ENCODE measurements at places on chromosomes 3 and 15.

- DNase-seq: no peak
Measured at GRCh38 chr3:66242788-66243464, 22.1 kb downstream of the SLC25A26 start.

DNA sequence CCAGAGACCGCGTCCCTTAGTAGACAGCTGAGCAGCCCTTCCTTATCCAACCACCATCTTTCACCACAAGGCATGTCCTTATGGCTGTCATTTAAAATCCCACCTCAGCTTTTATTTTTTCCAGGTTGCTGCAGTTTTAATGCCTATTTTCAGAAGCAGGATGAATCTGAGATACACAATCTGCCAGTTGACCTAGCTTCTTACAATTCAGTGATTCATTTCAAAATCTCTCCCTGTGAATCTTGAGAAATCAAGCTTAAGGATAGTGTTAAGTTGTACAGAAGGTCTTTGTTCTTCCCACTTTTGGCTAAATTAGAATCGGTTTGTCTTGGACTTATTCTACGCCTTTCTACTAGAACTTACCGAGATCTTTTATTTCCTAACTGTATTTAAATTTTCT is 522.3 kb upstream of the CFAP20DC start:
- DNase-seq: no peak

GRCh38 chr15:48975472-48976419 is 12.0 kb upstream of the SHC4 start:
- peak; percentile 65 for DNase-seq

- DNase-seq: no peak
Measured at GRCh38 chr15:39884351-39884750, 35.7 kb downstream of the GPR176 start.

DNA sequence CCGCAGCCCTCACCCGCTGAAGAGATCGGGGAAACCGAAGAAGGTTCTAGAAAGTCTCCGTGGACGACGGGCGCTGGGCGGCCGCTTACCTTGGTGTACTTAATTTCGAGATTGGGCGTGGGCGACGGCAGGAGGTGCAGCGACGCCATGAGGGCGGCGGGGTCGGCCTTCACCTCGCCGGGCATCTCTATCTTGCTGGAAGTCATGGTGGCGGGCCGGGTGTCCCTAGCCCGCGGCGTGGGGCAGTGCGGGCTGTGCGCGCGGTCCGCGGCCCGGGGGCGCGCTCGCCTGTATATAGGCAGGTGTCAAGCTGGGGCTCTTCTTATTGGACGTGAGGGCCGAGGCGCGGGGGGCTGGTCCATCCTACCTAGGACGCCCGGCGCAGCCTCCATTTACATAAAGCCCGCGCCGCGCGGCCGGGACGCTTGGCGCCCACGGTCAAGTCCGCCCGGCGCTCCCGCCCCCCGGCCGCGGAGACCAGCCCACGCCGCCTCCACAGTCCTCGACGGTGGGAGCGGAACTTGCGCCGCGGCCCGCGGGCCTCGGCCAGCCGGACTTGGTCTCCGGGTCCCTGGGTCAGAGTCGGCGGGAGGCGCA is at the start of gene ALDH1A2:
Gene ALDH1A2, minus strand, starts transcription at position 267 of the 597 bp plus-strand sequence. Its CDS starts 61 bp downstream, at position 206.
- DNase-seq: no peak

DNA sequence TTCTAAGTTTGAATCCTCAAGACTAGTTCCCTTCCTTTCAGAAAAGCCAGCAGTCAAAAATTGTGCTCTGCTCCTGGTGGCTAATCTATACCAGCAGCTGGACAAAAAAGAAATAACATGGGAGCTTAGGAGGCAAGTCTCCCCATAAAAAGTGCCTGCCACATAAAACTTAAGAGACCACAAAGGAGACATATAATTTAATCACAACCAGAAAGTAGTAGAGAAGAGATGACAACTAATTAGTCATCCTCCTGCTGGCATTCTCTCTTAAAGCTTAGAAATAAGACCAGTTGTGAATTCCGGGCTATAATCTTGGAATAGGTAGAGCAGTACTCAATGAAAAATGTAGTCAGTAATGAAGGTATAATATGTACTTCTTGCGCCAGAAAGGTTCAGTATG is 20.2 kb upstream of the IMPG2 start:
- no peak for DNase-seq

GRCh38 chr15:30921781-30922479 is 18.2 kb downstream of the FAN1 start:
- no peak for DNase-seq

GRCh38 chr3:139586420-139587017 is 47.0 kb upstream of the RBP1 start:
- DNase-seq: no peak

- DNase-seq: no peak
Measured at GRCh38 chr15:69535101-69535638, 82.6 kb downstream of the RPLP1 start.

- no peak for DNase-seq
Measured at GRCh38 chr3:146464005-146464595, 5.3 kb downstream of the PLSCR2 start.

- no peak for DNase-seq
Measured at GRCh38 chr3:112351823-112352222, 18.9 kb downstream of the CD200 start.

- DNase-seq: no peak
Measured at GRCh38 chr3:139325551-139325950, 18.3 kb upstream of the MRPS22 start.

- DNase-seq: no peak
Measured at GRCh38 chr15:49674370-49674769, 53.5 kb downstream of the DTWD1 start.

DNA sequence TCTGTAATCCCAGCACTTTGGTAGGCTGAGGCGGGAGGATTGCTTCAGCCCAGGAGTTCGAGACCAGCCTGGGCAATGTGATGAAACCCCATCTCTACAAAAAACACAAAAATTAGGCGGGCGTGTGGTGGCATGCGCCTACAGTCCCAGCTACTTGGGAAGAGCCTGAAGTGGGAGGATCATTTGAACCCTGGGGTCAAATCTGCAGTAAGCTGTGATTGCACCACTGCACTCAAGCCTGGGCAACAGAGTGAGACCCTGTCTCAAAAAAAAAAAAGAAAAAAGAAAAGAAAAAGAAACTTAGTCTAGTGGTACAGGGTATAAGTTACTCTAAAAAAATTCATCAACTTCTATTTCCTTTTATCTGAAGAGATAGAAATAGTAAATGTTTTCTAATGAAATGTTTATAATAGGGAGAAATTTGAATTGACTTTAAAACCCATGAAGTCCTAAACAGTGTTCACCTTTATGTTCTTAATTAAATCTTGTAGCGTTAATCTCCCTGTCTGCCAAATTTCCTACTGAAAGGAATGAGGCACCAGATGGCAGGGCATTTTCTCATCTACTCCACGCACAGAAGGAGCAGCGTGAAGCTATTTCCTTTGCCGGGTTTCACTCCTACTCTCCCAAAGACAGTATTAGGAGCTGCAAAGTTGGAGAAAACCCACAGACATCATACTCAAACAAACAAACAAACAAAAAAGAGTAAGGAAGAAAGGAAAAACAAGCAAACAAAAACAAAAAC is 1.9 kb downstream of the PCLAF start:
- DNase-seq: no peak

DNA sequence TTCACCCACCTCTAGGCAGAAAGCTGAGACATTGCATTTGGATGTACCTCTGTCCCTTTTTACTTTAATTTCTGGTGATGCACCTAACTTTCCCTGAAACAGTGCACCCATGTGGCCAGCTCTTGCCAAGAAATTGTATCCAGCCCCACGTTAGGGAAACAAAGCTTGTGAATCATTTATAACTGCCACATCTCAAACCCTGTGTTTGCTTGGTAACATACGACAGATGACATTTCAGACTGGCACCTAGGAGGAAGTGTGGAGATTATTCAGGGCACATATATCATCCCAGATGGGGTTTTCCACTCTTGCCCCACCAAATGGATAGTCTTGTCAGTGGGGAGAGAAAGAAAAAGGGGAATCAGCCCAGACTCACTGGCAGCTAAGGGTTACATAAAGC is 2.1 kb downstream of the CYB561D2 start:
- DNase-seq: no peak

DNA sequence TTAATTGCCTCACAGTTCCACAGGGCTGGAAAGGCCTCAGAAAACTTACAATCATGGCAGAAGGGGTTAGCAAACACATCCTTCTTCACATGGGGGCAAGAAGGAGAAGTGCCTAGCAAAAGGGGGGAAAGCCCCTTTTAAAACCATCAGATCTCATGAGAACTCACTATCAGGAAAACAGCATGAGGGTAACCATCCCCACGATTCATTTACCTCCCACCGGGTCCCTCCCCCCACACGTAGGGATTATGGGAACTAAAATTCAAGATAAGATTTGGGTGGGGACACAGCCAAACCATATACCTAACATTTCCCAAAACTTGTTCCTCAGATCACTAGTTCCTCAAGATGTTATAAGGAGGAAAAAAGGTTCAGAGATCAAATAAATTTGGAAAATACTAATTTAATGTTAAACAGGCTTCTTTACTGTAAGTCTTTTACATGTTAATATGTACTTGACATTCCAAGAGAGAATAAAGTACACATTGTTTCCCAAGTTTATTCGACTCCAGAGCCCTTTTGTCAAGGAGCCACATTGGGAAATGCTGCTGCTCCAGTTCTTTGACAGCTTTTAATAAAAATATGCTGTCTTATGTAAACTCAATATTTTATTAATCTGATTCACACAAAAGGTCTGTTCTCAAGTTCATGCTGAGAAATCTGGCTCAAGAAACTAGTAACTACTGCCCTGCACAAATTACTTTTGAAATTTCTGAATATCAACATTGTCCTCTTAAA is 17.8 kb downstream of the HERC1 start:
- no peak for DNase-seq

- no peak for DNase-seq
Measured at GRCh38 chr15:70569714-70570231, 193.6 kb downstream of the UACA start.

DNA sequence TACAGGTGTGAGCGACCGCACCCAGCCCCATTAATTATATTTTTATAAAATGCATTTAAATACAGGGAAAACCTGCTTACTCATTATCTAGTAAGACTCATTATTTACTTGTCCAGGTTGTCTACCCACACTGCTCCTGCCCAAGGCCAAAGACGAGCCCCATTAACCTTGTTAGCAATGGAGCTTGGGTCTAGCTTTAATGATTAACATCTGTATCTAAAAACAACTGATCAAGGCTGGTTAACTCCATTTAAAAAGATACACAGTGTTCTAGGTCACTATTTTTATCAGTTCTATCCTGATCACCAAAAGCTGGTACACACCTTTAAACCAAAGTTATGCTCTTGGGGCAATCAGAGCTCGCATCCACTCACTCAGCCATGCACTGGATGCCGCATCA is 10.4 kb upstream of the NCKIPSD start:
- DNase-seq: no peak

DNA sequence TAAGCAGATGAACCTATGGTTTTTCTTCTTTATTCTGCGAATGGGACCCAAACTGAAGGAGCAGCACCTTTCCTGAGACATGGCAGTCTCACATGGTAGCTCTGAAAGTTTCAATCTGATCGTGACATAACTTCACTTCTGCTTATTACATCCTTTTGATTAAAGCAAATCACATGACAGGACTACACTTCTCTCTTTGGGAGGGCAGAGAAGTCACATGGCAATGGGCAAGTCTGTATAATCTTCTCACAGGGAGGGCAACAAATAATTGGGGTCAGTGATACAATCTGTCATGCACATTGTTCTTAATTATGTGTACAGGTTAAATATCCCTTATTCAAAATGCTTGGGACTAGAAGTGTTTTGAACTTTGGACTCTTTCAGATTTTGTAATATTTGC is 21.6 kb downstream of the NCBP2 start:
- DNase-seq: no peak

- DNase-seq: no peak
Measured at GRCh38 chr3:145272684-145273083, 888.3 kb downstream of the PLOD2 start.

DNA sequence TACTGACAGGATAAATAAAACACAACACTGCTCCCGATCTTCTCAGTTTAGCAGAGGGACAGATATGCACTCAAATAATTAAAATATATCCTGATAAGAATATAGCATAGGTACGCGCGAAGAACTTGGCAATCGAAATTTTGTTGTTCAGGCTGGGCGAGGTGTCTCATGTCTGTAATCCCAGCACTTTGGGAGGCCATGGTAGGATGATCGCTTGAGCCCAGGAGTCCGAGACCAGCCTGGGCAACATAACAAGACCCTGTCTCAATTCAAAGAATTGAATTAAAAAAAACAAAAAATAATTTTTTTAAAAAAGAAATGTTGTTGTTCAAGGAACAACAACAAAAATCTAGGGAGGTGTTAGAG is 7.6 kb downstream of the B2M start:
- no peak for DNase-seq

DNA sequence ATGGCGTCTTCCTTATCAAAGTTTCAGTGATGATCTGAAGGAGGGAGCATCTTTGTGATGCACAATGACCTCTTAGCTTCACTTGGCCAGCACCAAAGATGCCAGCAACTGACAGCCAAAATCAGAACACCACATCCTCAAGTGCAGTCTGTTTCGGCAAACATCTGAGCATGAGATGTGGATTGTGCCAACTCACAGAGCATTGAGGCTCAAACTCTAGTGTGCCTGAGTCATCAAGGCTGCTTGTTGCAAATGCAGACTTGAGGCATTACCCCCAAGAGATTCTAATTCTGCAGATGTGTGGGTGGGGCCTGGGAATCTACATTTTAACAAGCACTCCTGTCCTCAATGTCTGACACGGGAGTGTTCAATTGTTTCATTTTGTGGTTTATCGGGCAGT is 35.8 kb downstream of the ABHD5 start:
- DNase-seq: no peak

GRCh38 chr3:194195611-194196010 is 59.7 kb downstream of the HES1 start:
- DNase-seq: no peak

GRCh38 chr3:10240799-10241198 is 7.5 kb upstream of the TATDN2 start:
- DNase-seq: no peak
